A549 (cell line): ENCODE measurements at places on chromosomes 5 and 9.

- DNase-seq = no peak
Measured at GRCh38 chr5:94810877-94811276, 192.4 kb downstream of the SLF1 start.

DNA sequence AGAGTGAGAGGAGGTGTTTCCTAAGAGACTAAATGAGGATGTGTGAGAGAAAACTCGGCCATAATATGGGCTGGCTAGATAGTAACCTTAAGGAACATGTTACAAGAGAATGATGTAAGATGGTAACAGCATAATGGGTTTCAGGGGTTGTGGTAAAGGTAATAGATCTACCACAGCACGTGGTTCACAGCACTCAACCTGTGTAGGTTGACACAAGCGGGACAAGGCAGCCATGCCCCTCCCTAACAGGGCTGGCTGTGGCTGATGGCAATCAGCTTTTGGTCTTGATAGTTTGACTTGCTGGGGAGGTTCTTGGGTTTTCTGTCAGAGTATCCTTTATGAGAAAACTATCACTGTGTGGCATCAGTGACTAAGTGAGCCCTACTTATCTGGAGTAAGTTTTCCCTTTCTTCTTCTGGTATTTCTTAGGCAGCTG, 138.6 kb downstream of the TRIO start:
- no peak for DNase-seq

- no peak for DNase-seq
Measured at GRCh38 chr5:8851101-8851500, 694.8 kb downstream of the SEMA5A start.

GRCh38 chr9:114662081-114662989, 4.7 kb upstream of the TEX53 start:
- DNase-seq = peak; percentile 92

- no peak for DNase-seq
Measured at GRCh38 chr5:137359941-137360340, 139.2 kb downstream of the SPOCK1 start.

DNA sequence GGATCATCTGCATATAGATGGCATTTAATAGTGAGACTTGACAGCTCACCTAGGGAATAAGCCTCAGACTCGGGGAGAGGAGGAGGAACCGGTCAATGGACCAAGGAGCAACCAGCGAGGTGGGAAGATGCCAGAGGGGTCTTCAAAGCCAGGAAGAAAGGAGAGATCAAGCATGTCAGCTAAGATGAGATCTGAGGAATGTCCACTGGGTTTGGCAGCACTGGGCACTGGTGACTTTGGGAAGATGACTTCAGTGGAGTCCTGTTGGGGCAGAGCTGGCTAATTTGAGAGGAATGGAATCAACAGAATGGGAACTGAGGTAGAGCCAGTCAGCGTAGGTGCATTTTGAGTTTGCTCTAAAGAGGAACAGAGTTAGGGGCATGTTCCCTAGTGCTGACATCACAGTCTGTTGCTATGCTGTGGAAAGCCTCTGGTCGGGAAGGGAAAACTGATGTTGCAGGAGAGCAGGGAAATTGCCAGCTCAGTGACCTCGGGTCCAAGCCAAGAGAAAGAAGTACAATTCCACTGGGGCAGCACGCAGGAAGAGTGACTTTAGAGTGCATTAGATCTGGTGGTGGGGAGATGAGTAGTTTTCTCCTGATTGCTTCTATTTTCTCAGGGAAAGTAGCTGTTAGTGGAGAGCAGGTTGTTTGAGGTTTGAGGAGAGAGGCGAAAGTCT, 56.9 kb downstream of the ZNF618 start:
- no peak for DNase-seq

DNA sequence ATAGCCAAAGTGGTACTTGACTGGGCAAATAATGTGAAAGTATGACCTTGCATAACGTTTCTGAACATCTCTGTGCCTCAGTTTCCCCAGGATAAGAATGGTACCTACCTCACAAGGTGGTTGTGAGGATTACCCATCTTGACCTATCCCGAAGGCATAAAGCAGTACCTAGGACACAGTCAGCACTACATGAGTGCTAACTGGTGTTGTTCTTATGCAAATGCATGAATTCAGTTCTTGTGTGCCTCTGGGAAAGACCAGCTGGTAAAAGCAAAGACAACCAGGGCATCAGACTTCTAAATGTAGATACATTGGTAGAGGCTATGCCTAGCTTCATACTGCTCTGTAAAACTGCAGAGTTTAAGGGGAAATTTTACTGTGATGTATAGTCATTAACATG, 21.8 kb upstream of the TMEM252 start:
- no peak for DNase-seq

DNA sequence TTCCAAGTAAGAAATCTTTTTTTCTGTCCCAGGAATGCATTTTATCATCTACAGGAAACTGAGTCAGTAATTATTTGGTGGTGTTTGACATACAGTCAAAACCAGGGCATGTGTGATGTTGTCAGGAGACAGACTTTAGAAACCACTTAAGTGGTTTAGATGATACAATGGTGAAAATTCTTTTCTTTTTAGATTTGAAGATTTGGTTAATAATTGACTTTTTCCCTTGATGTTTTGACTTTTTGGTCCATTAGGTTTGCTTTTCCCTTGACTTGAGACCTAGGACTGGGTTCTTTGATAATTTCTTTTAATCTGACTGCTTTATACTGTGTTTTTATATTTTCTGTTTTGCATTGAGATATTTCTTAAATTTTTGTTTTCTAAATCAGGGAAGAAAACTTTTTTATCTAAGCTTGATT, 85.2 kb downstream of the RASGRF2 start:
- no peak for DNase-seq

- no peak for DNase-seq
Measured at GRCh38 chr5:157502143-157502647, 42.2 kb downstream of the NIPAL4 start.

- DNase-seq = no peak
Measured at GRCh38 chr5:149238540-149238939, 33.1 kb upstream of the AFAP1L1 start.

- DNase-seq = no peak
Measured at GRCh38 chr5:460273-460625, 17.3 kb downstream of the EXOC3 start.

GRCh38 chr9:38414040-38414723, 10.1 kb downstream of the IGFBPL1 start:
- DNase-seq = no peak

DNA sequence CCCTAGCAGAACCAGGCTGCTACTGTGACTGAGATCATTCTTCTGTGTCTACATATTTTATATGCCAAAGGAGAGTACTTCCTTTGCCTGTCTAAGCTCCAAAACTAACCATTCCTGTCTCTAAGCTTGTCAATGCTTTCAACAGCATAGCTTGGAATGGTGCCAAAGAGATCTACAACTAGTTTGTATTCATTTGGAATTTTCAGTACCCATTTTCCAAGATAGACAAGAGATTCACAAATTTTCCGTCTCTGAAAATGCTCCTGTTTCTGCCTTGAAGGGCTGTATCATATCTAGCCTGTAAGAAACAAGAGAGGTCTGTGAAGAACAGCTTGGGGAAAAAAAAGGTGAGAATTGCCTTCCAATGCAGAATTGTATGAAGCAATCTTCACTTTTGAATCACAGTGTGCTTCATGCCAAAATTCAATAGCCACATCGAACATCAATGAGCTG, 334.4 kb upstream of the ACTBL2 start:
- no peak for DNase-seq

DNA sequence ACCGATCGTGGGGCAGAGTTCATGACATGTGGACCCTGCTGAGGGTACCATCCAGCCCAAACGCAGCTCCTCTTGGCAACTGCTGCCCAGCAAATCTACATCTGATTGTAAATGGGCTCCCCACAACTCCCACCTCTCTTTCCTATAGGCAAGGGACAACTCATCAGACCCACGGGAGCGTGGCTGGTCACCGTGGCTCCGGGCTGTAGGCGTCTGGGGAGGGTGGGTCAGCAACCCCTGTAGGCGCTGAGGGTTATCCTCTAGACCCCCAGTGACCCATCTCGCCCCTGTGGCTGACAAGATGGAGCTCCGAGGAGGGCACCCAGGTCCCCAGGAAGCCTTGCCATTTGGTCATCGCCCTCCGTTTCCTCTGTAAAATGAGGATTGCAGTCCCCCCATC, 122.4 kb downstream of the ZNF354C start:
- DNase-seq = no peak

- no peak for DNase-seq
Measured at GRCh38 chr5:548256-548655, 24.0 kb upstream of the SLC9A3 start.

GRCh38 chr5:17069995-17070511, 134.0 kb upstream of the MYO10 start:
- no peak for DNase-seq

GRCh38 chr5:108028883-108029282, 353.0 kb downstream of the FBXL17 start:
- DNase-seq = no peak

- DNase-seq = no peak
Measured at GRCh38 chr9:133680250-133680975, 44.2 kb downstream of the DBH start.

GRCh38 chr5:148909766-148910165, 83.4 kb downstream of the ADRB2 start:
- no peak for DNase-seq

GRCh38 chr9:129289131-129289731, 111.2 kb upstream of the IER5L start:
- no peak for DNase-seq

GRCh38 chr9:73805111-73805510, 653.4 kb downstream of the ANXA1 start:
- no peak for DNase-seq
